ENCODE measurements at places on chromosomes 12 and 14.

DNA sequence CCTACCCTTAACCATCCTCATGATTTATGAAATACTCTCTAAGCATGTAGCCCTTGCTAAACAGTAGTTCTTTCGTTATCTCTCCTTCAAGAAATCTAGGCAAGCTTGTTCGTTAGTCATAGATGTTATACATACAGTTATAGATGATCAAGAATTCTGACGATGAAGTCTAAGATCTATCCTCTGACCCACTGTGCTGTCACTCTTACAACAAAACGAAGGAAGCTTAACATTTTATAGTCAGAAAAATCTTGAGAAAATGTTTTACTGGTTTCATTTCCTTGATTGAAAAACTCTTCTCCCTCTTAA is 68.9 kb downstream of the SPPL3 start:
- no peak for DNase-seq

GRCh38 chr14:51139121-51139681 is 44.3 kb upstream of the TRIM9 start:
- DNase-seq = no peak

- no peak for DNase-seq
Observed at GRCh38 chr12:47785887-47786661, 13.0 kb downstream of the SLC48A1 start.

- no peak for DNase-seq
Observed at GRCh38 chr12:113565368-113565767, 93.7 kb upstream of the LHX5 start.

DNA sequence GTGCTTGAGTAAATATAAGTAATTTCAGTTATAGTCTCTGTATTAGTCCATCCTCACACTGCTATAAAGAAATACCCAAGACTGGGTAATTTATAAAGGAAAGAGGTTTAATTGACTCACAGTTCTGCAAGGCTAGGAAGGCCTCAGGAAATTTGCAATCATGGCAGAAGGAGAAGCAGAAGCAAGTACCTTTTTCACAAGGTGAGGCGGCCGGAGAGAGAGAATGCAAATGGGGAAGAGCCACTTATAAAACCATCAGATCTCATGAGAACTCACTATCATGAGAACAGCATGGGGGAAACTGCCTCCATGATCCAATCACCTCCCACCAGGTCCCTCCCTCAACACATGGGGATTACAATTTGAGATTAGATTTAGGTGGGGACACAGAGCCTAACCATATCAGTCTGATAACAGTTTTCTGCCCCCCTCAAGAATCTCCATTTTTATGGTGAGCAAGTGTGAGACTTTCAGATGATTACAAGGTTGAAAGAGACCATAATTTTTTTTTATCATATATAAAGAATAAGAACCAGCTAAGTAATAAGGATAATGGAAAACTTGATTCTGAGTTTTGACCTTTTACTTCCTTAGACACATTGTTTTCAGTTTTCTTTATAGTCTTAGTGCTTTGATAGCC is 35.6 kb downstream of the LEMD3 start:
- no peak for DNase-seq

All from RCC 7860 (cell line).